ENCODE measurements at places on chromosomes 16 and 17.

DNA sequence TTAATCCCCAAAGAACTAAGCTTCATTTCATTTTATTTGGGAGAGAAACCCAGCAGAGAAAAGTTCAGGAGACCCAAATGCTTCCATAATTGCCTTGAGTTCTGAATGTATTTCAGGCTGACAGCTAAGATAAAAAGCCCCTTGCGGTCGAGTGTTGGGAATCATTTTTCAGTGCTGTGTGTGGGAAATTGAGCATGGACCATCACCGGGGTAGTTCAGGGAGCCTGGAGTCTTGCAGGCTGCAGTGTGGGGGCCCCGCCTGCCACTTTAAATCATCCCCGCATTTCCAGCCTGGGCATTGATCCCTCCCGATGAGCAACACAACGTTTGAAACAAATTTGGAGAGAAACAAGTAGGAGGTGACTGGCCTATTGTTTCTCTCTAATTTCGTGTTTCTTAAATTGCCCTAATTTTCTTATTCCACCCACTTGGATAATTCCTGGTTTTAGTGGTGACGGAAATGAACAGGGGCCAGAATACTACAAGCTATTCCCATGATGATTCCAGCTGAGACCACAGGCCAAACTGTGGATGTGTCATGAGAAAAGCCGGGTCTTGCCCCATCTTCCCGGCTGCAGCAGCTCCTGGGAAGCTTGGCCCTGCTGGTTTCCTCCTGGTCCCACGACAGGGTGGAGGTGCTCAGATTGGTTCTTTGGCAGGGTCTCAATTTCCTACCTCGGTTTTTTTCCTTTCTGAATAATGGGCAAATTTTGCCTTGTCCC, 75.1 kb downstream of the FOXL1 start:
- no peak for DNase-seq

DNA sequence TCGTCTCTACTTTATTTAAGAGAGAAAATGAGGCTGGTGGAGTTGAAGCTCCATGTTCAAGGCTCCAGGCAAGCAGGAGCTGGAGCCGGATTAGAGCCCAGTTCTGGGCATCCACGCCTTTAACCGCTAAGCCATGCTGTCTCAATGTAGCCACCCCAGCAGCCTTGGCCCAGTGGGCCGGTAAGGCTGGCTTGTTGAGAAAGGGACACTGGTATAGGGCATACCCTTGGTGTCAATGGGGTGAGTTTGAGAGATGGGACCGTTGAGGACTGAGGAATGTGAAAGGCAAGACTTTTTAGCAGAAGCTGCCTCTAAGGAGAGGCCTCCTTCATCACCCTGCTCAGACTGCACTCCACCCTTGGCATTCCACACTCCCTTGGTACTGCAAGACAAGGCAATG, 147.4 kb downstream of the CYLD start:
- DNase-seq: no peak

DNA sequence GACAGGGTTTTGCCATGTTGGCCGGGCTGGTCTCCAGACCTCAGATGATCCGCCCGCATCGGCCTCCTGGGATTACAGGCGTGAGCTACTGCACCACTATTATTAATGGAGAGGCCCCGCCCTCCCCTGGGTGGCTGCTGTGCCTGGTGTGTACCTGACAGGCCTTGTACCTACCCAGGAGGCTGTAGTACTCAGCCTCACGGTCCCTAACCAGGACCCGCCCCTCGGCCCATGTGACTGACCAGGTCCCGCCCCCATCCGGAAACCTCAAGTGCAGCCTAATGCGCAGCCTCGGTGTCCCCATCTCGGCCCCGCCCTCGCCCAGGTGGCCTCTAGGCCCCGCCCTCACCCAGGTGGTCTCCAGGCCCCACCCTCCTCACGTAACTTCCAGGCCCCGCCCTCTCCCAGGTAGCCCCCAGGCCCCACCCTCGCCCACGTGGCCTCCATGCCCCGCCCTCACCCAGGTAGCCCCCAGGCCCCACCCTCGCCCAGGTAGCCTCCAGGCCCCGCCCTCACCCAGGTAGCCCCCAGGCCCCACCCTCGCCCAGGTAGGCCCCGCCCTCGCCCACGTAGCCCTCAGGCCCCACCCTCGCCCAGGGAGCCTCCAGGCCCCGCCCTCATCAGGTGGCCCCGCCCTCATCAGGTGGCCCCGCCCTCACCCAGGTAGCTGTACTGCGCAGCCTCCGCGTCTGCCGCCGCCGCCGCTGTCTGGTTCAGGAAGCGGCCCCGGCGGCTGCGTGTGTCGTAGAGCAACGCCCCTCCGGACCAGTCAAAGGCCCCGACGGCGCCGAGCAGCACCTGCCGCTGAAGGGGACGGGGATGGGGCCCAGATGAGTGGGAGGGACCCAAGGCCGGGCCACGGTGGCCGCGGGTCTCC, 31.0 kb downstream of the HASPIN start:
- DNase-seq: peak; percentile 90

DNA sequence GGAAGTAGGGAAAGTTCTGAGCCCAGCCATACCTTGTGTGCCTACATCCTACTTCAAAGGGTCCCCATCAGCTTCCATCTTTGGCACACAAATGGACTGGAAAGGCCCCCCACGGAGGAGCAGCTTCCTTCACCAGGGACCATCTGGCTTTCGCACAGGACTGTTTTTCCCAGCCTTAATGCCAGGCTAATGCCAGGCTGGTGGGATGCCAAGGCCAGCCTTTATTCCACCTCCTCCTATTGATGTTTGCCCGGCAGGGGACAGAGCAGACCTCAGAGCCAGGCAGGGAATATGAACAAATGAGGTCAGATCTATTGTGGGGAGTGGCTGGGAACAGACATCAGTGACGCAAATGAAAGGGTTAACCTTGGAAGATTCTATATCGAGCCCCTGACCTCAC, 5.7 kb downstream of the GPR179 start:
- no peak for DNase-seq

DNA sequence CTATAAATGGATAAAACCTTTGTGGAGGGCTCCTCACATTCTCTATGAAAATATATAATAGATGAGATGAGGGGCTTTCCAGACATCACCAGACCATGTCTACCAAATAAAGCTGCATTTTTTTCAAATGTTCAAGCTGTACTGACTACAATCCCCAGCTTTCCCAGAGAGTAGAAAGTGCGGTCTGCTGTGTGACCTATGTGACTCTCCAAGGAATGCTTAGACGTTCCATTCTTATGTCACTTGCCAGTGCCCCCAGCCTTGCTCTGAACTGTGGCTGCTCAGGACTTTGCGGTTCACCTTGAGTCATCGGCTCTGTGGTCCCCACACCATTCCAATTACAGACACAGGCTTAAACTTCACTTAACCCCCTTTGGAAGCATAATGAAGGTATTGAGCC, 47.8 kb upstream of the SCNN1B start:
- no peak for DNase-seq

- DNase-seq: no peak
Observed at GRCh38 chr16:6484935-6485334, 847.7 kb upstream of the RBFOX1 start.

Measured in HEK293T (cell line).